Lower lobe of right lung (tissue), 2 donors: ENCODE measurements at places on chromosomes 5 and 9.

DNA sequence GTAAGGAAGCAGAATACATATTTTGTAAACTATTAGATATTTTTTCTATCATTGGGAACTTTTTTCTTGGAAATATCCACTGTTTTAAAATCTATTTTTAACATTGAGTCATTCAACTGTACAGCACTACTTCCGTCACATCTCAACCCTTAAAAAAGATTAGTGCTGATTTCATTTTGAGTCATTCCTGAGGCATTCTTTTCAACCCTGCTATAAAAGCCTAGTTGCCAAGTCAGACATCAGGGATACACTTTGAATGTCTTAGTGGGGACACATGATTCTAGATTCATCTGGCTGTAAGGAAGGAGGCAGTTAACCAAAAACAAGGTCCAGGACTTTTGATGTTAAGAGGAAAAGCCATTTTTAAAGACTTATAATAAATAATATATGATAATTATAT, 160.9 kb downstream of the GIN1 start:
- DNase-seq = no peak

GRCh38 chr9:3299872-3300271, 225.9 kb downstream of the RFX3 start:
- DNase-seq = no peak

- no peak for DNase-seq
Measured at GRCh38 chr5:126499853-126500342, 76.7 kb downstream of the GRAMD2B start.

- DNase-seq = no peak
Measured at GRCh38 chr5:90638878-90639277, 80.3 kb downstream of the ADGRV1 start.
